ENCODE measurements at places on chromosomes 7 and 10.
A peak's percentile ranks its signal among the peaks of the same experiment; 100 is the strongest.

- DNase-seq, result peak; percentile 89
Observed at GRCh38 chr7:140517546-140518369, 38.5 kb upstream of the MKRN1 start.

GRCh38 chr10:69334302-69335062, 56.2 kb downstream of the HK1 start:
- DNase-seq, result no peak

DNA sequence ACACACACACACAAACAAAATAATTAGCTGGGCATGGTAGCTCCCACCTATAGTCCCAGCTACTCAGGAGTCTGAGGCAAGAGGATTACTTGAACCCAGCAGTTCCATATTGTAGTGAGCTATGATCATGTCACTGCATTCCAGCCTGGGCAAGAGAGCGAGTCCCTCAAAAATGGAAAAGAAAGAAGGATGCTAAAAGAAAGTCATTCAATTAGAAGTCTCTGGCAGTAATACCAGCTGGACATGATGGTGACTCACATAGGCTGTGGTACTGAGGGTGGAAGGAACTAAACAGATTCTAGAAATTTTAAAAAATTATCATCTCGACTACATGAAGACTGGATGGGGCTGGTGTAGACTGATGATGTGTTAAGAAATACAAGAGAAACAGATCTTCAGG, 385.3 kb downstream of the ETV1 start:
- DNase-seq, result no peak

- DNase-seq, result no peak
Observed at GRCh38 chr10:13560597-13560996, 26.2 kb upstream of the PRPF18 start.

DNA sequence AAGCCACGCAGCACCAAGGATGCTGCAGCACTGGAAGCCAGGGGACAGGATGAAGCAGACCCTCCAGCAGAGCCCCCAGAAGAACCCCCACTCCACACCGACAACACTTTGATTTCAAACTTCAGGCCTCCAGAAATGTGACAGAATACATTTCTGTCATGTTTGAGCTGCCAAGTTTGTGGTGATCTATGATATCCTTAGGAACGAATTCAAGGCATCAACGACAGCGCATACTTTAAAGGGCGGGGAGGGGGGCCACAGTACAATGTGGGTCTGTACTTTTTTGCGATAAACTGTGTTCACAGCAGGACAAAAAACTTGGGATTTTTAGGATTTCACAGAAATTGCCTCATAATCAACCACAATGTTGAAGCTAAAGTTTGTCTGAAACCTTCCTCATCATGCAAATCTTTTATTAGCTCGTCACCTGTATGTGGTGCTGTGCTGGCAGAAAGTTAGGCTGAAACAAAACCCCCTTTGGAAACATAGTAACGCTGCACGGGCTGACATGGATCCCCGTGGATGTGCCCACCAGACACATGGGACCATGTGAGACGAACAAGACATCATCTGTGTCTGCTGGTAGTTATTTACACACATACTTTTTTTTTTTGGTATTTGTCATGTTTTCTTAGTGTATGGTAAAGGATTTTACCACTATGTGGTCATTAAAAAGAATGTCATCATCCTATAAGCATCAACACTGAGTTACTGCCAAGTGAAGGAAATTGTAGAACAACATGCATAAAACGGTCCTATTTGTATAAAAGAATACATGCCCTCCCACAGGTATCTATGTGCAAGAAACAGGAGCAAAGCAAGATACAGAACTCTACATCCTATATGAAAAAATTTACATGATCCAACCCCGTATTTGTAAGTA, 113.3 kb upstream of the AFAP1L2 start:
- DNase-seq, result no peak

DNA sequence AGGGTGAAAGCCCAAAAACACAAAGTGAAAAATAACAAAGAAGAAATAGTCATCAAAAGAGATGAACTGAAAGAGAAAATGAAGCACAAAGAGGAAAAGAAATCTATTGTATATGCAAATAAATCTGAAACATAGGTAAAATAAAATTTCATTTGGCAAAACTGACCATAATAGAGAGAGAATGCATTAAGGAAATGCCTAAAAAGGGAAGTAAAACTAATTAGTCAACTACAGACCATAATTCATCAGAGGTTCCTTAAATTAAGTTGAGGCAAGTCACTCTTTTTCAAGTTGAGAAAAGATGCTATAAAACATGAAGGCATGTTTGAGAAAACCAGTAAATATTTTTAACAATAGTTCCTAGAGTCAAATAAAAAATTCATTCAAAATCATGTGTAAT, 233.3 kb downstream of the LRRN3 start:
- no peak for DNase-seq

- peak; percentile 75 for DNase-seq
Observed at GRCh38 chr10:102394801-102395399, 605 bp upstream of the NFKB2 start.

- no peak for DNase-seq
Observed at GRCh38 chr7:88256906-88257305, 37.1 kb upstream of the SRI start.

DNA sequence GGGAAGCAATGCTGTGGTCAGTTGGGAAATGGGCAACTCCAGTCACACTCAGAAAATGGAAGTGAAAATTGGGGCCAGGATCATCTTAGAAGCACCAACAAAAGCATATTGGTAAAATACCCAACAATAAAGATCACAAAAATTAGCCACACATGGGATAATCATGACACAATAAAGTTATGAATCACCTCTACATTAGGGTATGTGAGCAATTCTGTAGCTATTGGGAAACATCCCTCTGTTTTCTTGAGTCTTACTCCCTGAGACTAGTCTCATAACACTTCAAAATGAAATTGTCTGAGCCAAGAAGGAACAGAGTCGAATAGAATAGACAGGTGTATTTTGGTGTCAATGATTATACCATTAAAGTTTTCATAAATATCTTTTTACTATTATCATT, 178.3 kb downstream of the DYNC1I1 start:
- DNase-seq, result no peak

- no peak for DNase-seq
Observed at GRCh38 chr7:50497068-50497642, 47.0 kb upstream of the FIGNL1 start.

GRCh38 chr7:132210821-132211220, 365.4 kb downstream of the PLXNA4 start:
- no peak for DNase-seq

DNA sequence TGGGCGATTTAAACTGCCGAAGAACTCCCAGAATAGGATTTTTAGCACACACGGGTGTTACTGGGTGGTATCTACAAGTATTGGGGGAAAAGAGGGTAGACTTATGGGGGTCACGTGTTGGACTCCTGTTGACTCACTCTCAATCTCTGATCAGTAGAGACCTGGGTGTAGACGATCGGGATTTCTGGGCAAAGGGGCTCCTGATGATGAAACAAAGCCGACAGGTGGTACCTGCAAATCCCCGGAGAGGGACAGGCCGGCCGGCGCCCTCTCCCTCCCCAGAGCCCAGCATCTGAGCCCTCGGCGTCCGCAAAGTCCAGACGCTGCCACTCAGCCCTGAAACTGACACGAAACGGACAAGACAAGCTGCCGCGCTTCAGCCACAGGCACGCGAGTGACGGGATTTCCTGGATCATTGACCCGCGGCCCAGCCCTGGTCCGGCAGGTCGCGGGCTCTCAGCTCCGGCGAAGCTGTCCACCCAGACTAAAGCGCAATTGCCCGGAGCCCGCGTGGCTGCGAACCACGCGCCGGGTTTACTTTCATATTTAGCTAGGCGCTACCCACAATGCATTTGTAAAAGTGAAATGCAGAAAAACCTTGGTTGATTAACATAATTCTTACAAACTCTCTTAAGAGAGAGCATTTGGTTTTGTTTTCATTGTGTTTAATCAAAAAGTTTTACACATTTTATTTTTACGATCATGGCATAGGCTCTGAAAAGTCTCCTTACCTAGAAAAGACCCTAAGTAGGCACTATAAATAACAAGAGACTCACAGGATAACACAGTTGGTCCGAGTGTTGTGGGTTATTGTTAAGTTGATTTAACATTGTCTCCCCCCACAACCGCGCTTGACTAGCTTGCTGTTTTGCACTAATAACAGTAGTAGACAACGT, 56.9 kb upstream of the EZH2 start:
- DNase-seq, result peak; percentile 94

GRCh38 chr10:130941886-130942285, 369.6 kb downstream of the TCERG1L start:
- DNase-seq, result no peak

DNA sequence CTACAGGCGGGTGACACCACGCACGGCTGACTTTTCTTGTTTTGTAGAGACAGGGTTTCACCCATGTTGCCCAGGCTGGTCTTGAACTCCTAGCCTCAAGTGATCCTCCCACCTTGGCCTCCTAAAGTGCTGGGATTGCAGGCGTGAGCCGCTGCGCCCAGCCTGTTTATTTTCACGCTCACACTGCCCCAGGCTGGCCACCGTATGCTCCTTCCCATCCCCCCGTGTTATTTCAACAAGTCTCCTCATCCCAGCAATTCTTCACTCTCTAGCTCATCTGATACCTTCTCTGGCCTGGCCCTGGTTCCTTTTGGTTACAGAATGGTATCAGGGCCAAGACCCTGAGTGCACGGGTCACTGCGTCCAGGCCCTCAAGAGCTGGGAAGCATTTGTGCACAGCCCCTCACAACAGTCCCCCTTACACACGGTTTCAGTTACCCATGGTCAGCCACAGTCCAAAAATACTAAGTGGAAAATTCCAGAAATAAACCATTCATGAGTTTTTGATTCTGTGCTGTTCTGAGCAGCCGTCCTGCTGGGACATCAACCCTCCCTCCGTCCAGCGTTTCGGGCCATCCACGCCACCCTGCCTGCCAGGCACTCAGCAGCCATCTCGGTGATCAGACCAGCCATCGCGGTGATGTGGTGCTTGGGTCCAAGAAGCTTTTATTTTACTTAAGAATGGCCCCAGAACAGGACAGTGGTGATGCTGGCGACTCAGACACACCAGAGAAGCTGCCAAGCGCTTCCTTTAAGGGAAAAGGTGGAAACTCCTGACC, 8.9 kb downstream of the COX19 start:
- DNase-seq, result no peak

DNA sequence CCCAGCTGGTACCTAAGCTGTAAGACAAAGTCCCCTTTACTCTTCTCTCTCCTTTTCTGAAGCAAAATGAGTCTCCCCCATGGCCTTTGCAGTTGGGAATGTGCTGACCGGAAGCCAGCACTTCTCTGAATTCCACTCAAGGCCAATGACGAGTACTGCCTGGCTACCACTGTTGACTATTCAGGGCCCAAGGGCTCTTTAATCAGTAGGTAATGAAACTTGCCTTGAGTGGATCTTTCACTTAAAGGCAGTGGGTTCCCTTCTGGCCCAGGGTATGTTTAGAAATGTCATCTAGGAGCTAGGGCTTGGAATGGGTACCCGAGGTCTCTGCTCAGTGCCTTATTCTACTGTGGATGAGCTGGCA, 197.1 kb downstream of the BBS9 start:
- no peak for DNase-seq

DNA sequence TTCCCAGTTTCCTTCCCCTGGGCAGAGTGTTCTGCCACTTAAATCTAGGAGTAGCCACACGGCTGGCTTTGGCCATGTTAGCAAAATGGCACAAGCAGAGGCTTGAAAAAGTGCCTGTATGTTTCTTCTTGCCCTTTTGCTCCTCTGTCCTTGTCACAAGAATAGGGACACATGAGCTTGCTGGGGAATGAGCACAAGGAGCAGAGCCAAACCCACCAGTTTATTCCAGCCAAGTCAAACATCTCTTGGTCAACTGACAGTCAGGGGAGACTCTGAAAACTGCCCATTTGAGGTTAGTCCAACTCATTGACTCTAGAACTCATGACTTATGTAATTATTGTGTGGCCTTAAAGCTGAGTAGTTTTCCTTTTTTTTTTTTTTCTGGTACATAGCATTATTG, 739.7 kb upstream of the FZD8 start:
- DNase-seq, result no peak

DNA sequence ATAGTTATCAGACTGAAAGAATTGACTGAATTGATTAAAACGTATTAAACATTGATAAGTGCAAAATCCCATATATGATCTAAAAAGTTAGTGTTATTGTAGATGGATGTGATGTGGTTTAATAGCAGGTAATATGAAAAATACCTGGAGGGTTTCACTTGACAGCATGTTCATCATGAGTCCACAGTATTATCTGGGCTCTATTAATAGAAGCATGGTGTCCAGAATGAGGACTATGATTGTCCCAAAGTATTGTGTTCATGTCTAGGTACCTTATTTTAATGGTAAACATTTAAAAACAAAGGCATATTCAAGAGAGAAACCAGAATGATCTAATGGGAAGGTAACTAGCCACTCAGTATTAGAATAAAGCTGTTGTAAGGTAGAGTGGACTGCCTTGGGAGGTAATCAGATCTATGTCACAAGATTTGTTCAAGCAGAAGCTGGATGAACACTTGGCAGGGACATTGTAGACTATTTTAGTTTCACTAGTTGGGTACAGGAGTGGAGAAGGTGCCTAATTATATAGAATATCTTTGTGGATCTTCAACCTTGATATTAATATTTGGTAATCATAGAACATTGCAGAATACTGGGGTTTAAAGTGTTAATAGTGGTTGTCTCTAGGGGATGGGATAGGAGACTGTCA, 43.5 kb downstream of the MCU start:
- DNase-seq, result no peak

GRCh38 chr10:112802411-112803022, 147.5 kb upstream of the TCF7L2 start:
- no peak for DNase-seq

- DNase-seq, result peak; percentile 84
Observed at GRCh38 chr10:31656851-31657433, 271.7 kb downstream of the ARHGAP12 start.

DNA sequence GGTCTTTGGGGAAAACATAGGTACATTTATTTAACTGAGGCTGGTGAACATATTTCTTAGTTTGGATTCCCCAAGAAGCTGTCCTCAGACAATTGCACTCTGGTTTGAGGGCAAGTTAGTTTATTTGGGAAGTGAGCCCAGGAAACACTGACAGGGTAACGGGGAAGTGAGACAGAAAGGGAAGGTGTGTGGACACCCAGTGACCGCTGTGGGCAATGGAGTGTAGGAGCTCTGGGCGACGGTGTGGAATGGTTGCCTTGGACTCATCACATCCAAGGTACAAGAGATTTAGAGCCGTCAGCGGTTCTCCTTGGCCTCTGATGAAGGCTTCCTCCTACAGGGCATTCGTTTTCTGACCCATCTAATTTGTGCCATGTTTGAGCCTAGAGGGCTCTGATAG, 7.1 kb downstream of the MRC1 start:
- no peak for DNase-seq

DNA sequence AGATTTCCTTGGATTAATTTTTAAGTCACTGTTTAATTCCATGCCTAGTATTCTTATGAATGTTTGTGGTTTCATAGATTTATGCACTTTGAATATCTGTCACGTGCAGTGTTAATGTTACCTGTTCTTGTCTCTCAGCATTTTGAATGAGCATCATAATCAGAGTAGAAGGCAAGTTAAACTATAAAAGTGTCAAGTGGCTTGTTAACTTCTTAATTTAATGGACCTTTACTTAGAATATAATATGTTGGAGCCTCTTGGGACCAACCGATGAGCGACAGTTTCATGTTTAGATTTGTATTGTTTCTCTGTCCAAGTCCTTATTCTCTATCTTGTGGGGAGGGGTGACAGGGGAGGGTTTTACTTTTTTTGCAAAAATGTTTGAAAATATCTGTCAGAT, 50.6 kb upstream of the MTURN start:
- no peak for DNase-seq

GRCh38 chr7:142010952-142011548, 15.4 kb downstream of the MGAM start:
- DNase-seq, result no peak

GRCh38 chr10:71684356-71685173, 35.0 kb downstream of the C10orf105 start:
- DNase-seq, result no peak
